ENCODE measurements at places on chromosomes 12 and 14.

DNA sequence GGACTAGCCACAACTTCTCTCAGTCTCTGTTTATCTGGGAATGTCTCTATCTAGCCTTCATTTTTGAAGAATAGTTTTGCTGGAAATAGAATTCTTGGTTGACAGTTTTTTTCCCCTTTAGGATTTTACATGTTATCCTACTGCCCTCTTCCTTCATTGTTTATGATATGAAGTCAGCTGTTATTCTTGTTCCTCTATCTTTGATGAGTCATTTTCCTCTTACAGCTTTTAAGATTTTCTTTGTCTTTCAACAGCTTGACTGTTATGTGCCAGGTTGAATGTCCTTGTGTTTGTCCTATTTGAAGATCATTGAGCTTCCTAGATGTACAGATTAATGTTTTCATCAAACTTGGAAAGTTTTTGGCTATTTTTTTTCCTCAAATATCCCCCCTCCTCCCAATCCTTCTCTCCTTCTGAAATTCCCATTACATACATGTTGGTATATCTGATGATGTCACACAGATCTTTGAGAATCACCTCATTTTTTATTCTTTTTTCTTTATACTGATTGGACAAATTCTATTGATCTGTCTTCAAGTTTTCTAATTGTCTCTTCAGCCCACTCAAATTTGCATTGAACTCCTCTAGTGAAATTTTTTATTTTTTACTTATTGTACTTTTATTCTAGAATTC lies 4.5 kb upstream of the GOLGA5 start:
- no peak for DNase-seq

GRCh38 chr12:102095677-102096263 lies 24.1 kb downstream of the NUP37 start:
- no peak for DNase-seq

DNA sequence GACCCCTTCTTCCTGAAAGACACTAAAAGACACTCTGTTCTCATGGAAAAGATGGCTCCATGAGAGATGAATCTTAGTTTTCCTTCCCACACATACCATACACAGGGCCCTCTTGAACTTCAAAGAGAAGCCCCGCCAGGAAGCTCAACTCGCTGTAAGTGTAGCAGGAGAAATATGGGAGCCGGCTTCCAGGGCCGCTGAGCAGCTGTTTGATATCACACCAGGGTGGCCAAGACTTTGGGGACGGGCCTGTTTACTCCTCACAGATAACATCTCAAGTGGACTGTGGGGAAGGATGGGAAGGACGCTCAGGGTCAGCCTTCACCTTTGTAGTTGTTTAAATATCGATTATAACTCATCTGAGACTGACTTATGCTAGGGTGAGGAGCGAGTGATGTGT lies 235.5 kb upstream of the TBX3 start:
- no peak for DNase-seq

DNA sequence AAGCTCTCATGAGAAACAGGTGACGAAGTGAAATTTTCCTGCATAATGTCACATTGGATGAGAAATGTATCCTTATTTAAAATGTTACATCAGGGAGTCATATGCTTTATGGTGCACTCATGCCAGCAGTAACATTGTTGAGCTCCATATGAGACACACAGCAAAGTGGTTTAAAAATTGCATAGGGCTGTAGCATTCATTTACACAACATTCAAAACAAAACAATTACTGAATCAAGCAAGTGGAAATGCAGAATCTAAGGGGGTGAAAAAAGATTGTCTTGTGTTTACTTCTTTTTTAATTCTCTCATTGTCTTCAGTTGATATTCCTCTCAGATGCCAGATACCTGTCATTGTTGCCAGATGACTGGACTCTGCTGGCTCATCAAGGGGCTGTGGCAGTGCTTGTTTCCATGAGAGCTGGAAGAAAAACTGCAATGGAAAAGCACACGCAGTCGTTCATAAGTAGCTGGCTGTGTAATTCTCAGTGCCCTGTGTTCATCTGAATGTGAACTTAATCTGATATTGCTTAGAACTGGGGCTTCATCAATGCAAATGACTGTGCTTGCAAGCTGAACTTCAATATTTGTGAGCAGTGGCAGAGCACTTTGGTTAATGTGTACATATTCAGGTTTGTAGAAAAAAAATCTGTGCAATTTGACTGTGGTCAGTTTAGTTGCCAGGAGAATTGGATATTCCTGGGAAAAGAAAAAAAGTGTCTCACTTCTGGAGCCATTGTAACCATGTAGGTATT lies 305.6 kb downstream of the RAD51B start:
- DNase-seq = no peak

DNA sequence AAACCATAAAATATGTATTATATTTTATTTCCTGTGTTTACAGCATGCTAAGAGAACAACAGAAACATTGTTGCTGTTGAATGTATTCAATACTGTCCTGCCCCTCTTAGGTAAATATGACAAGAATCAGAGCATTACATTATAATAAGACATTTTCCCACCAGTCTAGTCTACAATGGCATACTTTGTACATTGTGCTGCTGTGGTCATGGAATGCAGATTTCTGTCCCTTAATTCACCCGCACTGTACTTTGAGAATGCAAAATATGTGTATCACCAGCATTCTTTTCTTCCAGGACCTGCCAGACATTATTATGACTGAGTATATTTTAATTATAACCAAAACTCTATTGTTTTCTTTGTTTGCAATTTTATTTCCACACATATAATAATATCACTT lies 16.5 kb upstream of the OR10AD1 start:
- no peak for DNase-seq

GRCh38 chr12:92085736-92086040 lies 60.0 kb downstream of the BTG1 start:
- DNase-seq = no peak

DNA sequence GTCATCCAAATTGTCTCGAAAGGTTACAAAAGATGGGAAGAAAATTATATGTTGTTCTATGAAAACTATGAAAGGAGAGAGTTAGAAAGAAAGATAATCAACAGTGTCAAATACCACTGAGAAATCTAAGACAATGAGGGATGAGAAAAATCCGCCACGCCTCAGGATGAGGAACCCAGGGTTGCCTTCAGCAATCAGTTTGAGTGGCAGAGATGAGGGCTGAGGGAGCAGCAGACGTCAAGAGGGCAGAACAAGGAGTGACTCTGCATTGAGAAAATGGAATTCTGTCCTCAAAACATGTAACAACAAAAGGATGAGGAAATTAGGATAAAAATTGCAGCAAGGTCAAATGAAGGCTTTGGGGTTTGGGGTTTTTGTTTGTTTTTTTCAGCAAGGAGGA lies 18.3 kb upstream of the OXA1L start:
- no peak for DNase-seq

DNA sequence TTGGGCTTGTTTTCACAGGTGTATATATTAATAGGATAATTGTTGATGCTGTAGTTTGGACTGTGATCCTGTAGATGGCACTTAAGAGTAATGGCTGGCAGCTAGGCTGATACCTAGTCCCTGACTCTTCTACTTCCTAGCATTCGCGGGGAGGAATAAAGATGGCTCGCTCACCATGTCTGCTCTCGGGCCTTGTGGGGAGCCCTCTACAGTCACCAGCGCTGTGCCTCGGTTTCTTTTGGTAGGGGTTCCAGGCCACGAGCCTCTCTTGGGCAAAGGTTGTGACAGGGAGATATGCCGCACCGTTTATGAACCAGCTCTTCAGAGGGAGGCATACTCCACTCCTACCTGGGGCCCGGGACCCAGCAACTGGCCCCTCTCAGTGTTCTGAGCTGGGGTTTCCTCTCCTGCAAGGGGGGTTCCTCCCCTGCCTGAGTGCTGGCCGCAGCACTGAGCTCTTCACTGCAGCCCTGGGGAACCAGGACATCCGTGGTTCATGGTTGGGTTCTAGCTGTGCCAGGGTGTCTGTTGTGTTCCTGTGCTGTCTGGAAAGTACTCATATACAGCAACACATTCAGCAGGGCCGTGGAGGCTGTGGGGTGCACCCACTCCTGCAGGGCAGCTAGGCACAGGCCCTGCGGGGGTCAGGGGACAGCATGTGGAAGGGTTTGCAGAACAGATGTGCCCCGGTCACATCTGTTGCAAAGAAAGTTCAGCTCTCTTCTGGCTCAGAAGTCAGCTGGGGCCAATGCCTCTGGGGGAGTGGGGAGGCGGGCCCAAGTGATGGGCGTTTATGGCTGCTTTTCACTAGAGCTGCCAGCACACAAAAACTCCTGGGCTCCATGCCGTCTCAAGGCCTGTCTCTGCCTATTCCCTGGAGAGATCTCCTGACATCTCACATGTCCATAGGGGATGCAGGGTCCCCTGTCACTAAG lies 147.9 kb downstream of the PPFIA2 start:
- DNase-seq = no peak

GRCh38 chr12:42960087-42960527 lies 370.6 kb upstream of the PRICKLE1 start:
- DNase-seq = no peak

DNA sequence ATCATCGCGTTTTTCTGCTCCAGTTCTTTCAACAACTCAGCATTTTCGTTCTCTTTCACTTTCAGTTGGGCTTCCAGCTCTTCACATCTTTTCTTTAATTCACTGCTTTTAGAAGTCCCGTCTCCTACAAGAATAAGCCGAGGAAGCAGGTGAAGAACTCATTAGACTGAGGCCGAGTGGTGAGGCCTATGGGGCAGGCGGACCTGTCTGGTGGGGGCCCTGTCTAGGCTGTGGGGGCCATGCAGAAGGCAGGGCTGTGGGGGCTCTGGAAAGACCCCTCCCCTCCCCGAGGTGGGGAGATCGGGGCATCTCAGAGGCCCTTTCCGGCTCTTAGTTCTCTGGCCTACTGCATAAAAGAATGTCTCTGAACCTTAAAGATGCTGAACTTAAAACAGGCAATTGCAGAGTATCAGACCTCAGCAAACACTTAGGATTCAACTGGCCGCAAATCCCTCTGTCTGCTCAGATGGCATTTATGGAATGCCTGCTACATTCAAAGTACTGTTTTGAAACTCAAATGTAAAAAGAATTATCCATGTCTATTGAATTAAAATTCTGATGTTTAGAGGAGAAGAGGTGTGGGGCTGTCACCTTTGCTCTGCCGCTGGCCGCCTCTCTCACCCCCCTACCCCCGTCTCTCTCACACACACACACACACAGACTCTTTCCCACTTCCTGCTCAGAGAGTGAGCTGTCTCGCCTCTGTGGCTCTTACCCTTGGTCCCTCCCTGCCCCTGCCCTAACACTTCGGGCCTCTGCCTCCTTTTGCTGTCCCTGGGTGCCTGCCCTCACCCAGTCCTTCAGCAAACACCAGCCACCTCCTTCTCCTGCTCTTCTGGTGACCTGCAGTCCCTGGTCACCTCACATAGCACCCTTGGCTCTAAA lies 34.7 kb downstream of the CCDC92 start:
- DNase-seq = peak; percentile 62

DNA sequence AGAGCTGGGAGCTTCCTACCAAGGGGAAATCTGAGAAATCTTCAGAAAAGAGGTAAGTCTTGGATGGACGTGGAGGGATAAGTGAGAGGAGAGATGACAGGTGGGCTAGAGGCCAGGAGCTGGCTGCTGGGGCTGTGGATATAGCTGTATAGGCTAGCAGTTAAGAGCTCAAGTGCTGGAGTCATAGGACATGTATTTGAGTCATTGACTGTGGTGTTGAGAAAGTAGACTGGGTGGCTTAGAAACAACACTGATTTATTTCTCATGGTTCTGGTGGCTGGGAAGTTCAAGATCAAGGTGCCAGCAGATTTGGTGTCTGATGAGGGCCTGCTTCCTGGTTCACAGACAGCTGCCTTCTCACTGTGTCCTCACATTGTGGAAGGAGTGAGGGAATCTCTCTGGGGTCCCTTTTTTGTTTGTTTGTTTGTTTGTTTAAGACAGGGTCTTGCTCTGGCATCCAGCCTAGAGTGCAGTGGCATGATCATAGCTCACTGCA lies 151.1 kb upstream of the FUT8 start:
- no peak for DNase-seq

- DNase-seq = no peak
Measured at GRCh38 chr12:66118240-66118891, 12.2 kb downstream of the LLPH start.

DNA sequence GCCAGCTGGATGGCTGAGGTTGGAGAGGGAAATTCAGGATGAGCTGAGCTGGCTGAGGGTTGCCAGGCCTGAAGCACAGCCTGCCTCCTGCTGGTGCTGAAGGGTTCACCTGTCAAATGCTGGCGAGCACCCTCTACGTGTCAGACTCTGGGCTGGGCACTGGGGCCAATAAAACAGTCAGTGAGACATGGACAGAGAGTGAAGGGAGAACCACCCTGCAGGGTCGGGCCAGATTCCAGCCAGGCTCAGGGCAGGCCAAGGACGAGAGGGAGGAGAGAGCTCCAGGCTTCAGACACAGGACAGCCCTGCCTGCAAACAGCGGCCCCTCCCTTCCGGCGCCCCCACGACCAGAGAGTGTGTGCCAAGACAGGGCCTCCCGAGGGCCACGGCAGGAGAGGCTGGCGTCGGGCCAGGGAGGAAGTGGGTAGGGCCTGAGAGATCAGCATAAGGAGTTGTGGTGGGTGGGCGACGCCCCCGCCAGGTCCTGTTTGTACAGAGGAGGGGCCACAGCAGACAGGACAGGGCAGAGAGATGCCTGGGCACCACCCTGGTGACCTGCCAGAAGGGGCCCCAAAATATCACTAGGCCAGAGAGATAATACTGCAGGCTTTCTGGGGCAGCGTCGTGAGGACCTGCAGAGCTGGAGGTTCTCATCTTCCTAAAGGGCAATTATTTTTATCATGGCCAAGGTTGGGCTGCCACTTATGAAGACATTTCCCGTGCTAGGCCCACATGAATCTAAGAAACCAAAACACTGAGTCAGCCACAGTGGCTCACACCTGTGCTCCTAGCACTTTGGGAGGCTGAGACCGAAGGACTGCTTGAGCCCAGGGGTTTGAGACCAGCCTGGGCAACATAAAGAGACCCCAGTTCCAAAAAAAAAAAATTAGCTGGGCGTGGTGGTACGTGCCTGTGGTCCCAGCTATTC lies 73.1 kb upstream of the GPR68 start:
- peak; percentile 85 for DNase-seq

GRCh38 chr12:118958520-118958919 lies 22.8 kb upstream of the SRRM4 start:
- DNase-seq = no peak

GRCh38 chr12:107560165-107560898 lies 125.3 kb upstream of the PWP1 start:
- no peak for DNase-seq

DNA sequence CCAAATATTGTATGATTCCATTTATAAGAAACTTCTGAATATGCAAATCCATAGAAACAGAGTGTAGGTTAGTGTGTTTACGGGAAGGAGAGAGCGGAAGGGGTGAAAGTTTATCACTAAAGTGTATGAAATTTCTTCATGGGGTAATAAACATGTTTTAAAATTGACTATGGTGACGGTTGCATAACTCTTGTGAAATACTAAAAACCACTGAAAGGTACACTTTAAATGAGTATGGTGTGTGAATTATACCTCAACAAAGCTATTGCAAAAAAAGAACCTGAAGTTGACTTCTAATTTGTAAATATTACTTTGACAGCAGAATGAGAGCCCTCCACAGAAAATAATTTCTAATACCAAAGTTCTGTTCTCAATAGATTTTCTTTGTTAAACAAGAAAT lies 47.1 kb downstream of the ATG2B start:
- no peak for DNase-seq

- DNase-seq = no peak
Measured at GRCh38 chr14:99597911-99598600, 6.0 kb downstream of the CCDC85C start.

- DNase-seq = peak; percentile 37
Measured at GRCh38 chr12:52847335-52848102, 1.3 kb downstream of the KRT78 start.

GRCh38 chr14:65019944-65020566 lies 33.4 kb downstream of the FNTB start:
- no peak for DNase-seq

- no peak for DNase-seq
Measured at GRCh38 chr12:33752854-33753253, 269.4 kb upstream of the ALG10 start.
